Activated CD8-positive, alpha-beta memory T cell treated with anti-CD3 and anti-CD28 coated beads, Interleukin-2, amount 10 ng/mL, durations not matched to agents 7 days and 5 days (primary cell): ENCODE measurements at places on chromosomes 4 and X. TPM values are rescaled to one million over a fixed set of nuclear protein-coding genes. Genes with fewer than 3 reads are reported as not detected.

DNA sequence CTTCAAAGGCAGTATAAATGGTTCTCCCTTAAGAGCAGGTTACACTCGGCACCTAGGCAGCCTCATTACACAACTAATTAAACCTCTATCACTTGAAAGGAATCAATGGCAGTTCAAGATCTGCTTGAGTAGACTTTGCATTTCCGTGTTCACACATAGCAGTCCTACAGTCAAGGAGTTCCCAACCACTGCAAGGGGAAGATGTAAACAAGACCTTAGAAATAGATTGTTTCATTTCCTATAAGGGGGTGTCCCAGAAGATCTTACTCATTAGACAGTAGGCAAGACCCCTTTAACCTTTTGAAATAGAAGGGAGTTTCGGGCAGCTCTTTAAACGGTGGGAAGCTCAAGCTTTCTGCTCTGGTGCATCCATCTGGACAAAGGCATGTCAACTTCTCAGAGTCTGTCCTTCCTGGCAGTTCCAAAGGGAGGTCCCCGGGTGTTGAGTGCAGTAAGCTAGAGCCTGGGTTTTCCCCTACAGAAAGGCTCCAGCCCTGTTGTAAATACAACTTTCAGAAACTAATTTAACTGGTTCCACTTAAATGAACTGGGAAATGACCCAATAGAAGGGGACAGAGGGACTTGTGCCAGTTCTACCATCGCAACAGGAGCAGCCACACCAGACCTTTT lies 150.8 kb downstream of the RBMX2 start:
- no peak for DNase-seq

- no peak for DNase-seq
Measured at GRCh38 chr4:5826437-5827107, 66.3 kb downstream of the CRMP1 start.

The FATE1 gene
- total RNA-seq, result not detected

The USP17L15 gene
- total RNA-seq, result not detected

GRCh38 chr4:105979506-105979905 lies 84.2 kb downstream of the NPNT start:
- DNase-seq, result no peak

The XAGE2 gene
- not detected for total RNA-seq

DNA sequence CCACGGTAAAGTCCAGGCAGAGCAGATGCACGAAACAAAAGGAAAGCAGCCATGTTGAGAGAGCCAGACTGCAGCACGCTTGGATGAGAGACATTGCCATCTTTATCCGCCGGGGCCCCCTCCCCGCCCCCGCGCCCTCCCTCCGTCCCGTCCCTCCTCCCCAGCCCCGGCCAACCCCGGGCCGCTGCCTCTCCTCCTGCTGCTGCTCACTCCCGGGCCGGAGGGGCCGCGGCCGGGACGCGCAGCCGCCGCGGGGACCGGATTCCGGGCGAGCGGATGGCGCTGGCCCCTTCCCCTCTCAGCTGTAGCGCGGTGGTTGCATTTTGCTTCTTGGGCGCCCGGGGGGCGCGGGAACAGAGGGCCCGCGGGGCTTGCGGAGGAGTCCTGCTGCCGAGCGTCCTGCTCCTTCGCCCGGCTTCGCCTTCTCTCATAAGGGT lies 542 bp downstream of the RNF150 start:
- no peak for DNase-seq

The CSAG2 gene
- total RNA-seq, result 2.7 TPM

The CMC4 gene
- 3.4 TPM for total RNA-seq

DNA sequence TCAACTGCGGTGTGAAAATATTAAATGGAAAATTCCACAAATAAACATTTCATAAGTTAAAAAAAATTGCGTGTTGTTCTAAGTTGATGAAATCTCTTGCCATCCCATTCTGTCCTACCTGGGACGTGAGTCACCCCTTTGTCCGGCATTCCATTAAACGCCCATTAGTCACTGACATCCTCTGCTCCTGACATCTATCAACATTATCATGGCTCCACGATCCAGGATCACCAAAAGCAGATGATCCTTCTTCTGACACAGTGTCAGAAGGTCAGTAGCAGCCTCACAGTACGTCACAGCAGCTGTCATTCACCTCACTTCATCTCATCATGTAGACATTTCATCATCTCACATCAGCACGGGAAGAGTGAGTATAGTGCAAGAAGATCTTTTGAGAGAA lies 125.7 kb downstream of the ZNF827 start:
- DNase-seq, result no peak

GRCh38 chrX:53244610-53245009 lies 19.6 kb upstream of the KDM5C start:
- DNase-seq, result no peak

DNA sequence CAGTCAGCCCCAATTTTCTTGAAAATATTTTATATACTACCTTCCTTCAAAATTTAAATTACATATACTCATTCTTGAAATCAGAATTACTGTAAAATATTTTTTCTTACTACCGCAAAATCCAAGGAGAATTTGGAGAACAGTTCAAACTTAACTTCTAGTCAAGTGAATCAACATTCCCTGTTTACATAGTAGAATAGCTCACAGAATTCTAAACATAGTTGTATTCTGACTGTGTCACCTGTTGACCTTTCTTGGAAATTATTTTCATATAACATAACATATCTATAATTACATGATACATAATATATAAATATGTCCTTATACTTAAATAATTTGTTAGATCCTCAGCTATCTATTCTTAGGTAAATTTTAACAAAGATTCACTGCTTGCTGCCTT lies 31.0 kb upstream of the FGF5 start:
- no peak for DNase-seq

DNA sequence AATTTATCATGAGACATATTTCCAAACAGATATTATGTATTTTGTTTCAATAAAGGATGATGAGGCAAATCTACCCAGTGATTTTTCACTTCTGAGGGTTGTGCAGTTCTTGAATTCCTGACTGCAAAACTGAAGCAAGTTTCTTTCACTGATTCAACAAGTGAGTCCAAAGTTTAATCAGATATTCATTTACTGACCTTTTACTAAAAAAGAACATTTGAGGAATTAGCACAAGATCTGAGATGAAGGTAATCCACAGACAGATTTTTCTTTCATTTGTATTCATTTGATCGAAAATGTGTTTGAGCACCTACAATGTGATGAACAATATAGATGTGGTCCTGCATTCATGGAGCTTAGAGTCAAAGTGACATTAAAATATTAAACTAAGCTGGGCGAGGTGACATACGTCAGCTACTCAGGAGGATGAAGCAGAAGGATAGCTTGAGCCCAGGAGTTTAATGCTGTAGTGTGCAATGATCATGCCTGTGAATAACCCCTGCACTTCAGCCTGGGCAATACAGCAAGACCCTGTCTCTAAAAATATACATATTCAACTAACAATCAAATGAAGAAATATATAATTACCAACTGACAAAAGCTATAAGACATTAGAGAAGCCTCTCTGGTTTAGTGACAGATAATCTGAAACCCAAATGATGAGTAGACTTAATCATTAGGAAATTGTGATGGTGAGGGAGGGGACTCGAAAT lies 76.6 kb downstream of the ANXA3 start:
- no peak for DNase-seq

GRCh38 chr4:110629780-110630687 lies 7.2 kb upstream of the PITX2 start:
- no peak for DNase-seq

DNA sequence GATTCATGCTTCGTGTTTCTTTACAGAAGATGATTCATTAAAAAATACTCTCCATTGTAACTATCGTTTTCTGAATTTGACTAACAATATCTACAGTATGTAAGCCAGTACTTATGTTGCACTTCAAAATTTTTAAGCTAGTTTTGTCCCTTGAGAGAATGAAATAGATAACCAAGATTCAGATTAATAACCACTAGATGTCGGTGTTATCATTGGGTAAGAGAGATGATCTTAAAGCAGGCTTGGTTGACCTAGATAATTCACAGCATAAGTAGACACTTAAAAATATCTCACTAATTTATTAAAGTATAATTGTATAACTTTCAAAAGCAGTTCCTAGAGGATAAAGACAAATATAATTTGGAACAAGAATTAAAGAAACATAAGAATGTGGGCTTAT lies 430.9 kb downstream of the C4orf33 start:
- DNase-seq, result no peak

- DNase-seq, result no peak
Measured at GRCh38 chrX:68115371-68115770, 317.9 kb downstream of the OPHN1 start.

DNA sequence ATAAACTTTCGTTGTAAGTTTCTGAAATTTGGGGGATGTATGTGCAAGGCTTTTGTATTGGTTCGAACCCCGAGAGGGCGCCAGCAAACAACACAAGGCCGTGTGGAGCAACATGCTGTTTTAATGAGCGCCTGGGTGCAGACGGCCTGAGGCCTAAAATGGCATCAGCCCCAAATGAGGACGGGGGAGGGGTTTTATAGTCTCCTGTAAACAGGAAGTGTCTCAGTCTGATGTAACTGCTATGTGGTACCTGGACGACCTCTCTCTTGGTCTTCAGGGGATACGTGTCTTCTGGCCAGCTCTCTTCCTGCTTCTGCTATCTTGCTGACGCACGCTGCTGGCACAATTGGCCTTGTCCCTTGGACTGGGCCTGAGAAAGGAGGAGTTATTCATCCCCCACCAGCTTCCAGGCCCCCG lies 1348.0 kb downstream of the ADGRL3 start:
- DNase-seq, result no peak

DNA sequence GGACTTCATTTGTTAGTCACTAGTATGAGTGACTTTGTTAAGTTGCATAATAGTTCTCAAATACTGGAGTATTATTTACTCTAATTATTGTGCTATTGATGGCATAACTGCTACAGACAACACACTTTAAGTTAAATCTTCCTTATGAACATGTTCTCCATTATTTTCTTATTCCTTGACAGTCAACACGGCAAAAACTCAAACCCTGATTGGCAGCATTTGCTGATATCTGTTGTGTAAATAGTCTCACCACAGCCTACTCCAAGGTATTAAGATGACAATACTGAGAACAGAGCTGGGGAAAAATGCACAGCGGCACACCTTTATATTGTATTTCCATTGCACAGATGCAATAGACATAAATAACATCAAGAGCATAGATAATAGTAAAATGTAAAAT lies 568.0 kb upstream of the AADAT start:
- no peak for DNase-seq

DNA sequence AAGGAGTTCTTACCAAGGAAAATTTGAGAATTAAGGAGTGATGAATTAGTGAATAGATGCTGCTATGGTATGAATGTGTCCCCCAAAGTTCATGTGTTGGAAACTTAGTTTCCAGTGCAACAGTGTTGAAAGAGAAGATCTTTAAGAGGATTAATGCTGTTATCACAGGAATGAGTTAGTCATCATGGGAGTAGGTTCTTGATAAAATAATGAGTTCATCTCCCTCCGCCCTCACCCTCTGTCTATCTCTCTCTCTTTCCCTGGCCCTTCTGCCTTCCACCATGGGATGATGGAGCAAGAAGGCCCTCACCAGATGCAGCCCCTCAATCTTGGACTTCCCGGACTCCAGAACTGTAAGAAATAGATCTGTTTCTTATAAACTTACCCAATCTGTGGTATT lies 38.3 kb upstream of the KLHL8 start:
- no peak for DNase-seq

The IL13RA2 gene
- total RNA-seq, result not detected

The CAMK2D gene
- 33.6 TPM for total RNA-seq

DNA sequence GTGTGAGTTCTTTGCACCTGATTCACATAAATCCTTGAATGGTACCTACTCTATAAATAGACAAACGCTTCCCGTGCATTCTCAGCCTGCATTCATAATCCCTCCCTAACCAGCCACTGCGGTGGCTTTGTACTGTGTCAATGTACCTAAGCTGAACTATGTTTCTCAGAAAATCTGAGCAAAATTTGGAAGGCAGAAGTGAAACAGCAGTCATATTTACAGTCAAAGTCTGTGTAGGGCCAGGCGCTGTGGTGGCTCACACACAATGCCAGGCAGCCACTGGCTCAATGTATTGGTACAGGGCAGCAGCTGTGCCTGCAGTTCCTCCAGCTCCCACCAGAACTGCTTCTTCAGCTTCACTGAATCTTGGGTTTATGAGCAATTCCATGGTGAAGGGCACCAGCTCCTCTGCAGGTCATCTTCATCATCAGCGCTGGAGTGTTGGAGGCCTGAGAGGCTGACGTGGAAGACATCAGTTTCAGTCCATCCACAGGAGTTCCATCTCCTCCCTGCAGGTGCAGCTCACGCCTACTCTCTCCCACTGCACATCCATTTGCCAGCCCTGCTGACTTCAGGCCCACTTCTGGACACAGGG lies 32.3 kb upstream of the IRF2 start:
- peak; percentile 76 for DNase-seq

The TMEM271 gene
- total RNA-seq, result not detected

GRCh38 chr4:47839259-47839658 lies 1.4 kb upstream of the CORIN start:
- DNase-seq, result no peak

GRCh38 chrX:9569876-9570301 lies 105.0 kb downstream of the TBL1X start:
- no peak for DNase-seq

The CRLF2 gene
- 0.96 TPM for total RNA-seq

The PLAC1 gene
- not detected for total RNA-seq

DNA sequence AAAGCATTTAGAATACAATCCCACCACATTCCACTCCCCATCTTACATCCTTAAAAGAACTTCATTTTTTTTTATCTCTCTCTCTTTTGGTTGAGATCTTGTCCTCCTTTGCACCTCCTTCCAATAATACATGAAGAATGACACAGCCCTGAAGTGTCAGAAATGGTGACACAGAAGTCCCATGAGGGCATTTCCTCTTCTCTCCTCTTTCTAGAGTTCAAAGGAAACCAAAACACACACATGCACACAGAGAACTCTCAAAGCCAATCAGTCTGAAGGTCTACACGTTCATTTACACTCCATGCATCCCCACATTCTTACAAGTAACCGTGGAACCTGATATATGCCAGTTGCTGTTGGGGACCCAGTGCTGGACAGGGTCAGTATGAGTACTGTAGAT lies 450.7 kb downstream of the HNRNPD start:
- no peak for DNase-seq

The PITX2 gene
- total RNA-seq, result not detected

DNA sequence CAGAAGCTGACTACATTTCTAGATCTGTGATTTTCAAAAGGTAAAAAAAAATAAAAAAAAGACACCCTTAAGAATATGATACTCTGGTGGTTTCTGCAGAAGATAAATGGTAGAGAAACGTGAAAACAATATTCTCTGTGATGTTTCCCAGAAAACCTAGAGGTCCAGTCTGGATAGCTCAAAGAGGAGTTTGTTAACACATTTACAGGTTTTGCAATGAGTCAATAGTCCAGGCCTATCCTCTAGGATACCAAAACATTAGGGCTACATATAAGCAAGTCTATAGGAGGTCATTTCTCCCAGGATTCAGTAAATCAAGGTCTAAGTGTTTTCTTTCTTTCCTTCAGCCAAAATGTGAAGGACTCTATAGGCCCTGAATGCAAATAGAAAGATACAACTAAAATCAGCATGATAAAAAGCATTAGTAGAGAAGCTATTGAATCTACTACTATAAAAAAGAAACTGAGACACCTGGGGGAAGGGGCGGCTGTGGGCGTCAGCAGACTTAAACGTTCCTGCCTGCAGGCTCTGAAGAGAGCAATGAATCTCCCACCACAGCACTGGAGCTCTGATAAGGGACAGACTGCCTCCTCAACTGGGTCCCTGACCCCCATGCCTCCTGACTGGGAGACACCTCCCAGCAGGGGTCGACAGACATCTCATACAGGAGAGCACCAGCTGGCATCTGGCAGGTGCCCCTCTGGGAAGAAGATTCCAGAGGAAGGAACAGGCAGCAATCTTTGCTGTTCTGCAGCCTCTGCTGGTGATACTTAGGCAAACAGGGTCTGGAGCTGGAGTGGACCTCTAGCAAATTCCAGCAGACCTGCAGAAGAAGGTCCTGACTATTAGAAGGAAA lies 33.7 kb upstream of the SPP1 start:
- DNase-seq, result no peak

The FIP1L1 gene
- 79.5 TPM for total RNA-seq

The CXCL3 gene
- total RNA-seq, result not detected
